ENCODE measurements at places on chromosomes 3 and 15. TPM values are rescaled to one million over a fixed set of nuclear protein-coding genes. Genes with fewer than 3 reads are reported as not detected.

- peak; percentile 9 for DNase-seq
These were observed 614.4 kb upstream of the NR2F2 start for GRCh38 chr15:95715906-95716656.

- DNase-seq: no peak
These were observed 6.2 kb downstream of the STIMATE start for GRCh38 chr3:52891164-52891563.

DNA sequence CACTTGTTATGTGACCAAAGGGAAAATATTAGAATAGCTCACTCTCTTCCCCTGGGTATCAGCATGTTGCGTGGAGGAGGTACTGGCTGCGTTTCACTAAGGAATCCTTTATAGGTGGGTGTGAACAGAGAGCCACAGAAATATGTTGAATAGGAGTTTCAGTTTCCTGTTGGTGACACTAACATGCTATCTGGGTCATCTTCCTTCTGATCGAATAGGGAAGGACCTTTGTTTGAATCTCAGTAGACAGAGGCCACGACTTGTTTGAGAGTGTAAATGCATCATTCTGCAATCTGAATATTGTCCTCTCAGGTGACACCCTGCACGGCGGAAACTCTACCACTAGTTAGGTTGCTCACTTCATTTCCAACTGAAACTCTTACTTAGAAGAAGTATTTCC, 157.9 kb upstream of the SLC2A2 start:
- DNase-seq: no peak

Gene IMPG2
- polyA plus RNA-seq: 1.7 TPM
